ENCODE measurements at places on chromosomes 6 and 20.

GRCh38 chr20:4459081-4459480, 262.6 kb upstream of the PRND start:
- DNase-seq: no peak

GRCh38 chr6:37052027-37052628, 46.7 kb downstream of the FGD2 start:
- DNase-seq: no peak

DNA sequence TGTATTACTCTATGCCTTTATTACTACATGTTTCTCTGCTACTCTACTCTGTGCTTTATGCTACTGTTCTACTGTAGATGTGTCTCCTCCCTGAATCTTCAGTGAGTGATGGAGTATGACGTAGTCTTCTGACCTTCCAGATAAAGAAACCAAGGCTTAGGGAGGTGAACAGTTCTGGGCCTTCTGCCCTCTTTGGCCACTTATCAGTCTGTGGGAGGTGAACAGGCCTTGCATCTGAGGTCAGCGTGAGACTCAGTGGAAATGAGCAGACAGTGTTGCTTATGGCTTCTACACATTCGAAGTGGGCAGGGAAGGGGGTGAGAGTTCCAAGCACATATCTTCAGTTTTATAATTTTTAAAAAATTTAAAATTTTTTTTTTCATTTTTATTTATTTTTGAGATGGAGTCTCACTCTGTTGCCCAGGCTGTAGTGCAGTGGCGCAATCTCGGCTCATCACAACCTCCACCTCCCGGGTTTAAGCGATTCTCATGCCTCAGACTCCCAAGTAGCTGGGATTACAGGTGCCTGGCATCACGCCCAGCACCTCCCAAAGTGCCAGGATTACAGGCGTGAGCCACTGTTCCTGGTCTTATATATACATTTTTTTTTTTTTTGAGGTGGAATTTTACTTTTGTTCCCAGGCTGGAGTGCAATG, 24.2 kb downstream of the MYBL2 start:
- DNase-seq: no peak

- DNase-seq: no peak
These were observed 42.9 kb downstream of the LINC00237 start for GRCh38 chr20:21063276-21063675.

GRCh38 chr6:167776906-167777627, 49.6 kb upstream of the AFDN start:
- DNase-seq: no peak

DNA sequence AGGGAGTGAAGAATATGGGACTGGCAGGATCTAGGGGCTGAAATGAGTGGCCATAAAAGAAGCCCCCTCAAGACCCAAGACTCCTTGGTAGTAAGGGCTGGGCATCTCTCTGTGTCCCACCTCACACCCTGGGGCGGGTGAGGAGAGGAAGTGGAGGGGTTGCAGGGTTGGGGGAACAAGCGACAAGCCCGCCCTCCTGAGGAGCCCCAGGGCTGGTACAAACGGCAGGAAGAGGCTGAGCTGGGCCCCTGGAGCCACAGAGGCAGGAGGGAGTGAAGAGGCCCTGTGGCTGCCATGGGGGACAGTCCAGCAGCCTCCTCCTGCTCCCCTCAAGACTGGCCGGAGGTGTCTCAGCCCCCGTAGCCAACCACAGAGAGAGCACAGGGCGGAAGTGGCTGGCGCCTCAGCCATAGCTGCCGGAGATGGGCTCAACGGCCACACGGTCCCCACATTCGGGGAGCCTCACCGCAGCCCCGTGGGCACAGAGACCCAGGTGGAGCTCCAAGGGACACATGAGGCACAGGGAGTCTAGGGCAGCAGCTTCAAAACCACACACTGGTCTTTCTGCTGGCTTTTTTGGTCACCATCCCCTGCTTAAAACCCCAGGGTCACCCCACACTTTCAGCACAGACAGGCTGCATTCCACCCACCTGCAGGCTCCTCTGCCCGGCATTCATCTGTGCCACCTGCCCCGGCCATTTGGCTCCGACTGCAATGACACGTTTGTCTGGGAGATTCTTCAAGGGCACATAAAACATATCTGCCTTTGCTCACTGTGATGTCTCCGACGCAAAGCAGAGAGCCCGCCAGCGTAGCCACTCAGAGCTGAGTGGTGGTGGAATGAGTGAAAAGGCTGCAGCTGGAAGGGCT, 524 bp downstream of the C20orf203 start:
- peak; percentile 22 for DNase-seq

DNA sequence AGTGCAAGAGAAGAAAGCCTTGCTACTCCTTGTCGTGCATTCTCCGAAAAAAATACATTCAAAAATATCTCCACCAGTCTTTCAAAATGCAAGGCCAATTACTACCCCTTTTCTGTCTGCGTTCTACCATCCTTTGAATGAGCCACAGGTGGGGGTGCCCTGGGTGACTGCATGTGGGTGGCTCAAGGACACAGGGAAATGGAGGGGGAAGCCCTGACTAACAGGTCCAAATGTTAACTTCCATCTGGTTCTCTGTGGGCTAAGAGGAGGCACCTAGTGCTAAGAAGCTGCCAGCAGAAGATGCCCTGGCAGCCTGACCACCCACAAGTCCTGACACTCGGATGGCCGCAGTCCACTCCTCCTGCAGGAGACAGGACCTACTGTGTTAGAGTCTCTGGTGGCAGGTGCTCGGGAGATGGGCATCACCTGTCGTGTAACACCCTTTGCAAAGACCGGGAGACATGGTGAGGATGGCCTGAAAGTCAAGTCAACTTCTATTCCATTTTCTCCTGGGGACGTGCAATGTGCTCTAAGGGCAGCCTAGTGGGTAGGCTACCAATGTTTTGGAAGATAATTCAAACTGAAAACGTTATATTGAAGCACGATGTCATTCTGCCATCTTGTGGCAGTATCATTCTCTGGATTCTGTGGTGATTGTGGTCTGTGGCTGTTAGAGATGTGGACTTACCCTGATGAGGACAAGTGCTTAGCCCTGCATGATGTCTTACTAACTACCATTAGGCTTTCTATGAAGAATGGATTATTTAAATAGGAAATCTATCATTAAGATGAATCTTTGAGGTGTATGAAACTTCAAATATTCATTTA, 27.4 kb upstream of the IGF2R start:
- DNase-seq: no peak

- no peak for DNase-seq
These were observed 334.8 kb upstream of the MANEA start for GRCh38 chr6:95242560-95242959.

DNA sequence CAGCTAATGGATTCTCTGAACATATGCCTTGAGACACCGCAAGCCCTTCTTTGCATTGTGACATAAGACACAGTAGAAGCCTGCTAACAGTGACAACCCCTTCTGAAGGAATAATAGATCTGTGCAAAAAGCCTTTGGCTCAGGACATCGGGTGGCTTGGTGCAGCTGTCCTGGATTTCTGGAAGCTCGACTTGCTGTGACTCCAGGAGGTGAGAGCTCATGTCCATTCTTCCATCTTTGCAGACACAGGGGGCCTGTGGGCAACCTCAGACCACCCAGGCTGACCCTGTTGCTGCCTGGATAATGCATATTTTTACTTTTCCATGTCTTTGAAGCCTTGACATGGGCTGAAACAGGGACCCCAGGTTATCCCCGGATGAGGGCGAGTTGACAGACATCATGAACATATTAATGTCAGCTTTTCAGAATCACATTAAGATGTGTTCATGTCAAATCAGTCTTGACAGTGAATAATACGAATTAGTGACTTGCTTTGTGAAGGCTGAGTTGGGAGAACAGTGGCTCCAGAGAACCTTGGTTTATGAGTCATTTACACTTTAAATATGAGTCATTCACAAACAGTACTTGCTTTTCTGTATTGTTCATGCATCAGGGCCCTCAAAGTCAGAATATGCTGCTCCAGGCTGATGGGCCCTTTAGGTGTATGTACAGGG, 66.8 kb upstream of the IYD start:
- DNase-seq: no peak

GRCh38 chr20:5786930-5787795, 37.0 kb downstream of the SHLD1 start:
- DNase-seq: no peak

DNA sequence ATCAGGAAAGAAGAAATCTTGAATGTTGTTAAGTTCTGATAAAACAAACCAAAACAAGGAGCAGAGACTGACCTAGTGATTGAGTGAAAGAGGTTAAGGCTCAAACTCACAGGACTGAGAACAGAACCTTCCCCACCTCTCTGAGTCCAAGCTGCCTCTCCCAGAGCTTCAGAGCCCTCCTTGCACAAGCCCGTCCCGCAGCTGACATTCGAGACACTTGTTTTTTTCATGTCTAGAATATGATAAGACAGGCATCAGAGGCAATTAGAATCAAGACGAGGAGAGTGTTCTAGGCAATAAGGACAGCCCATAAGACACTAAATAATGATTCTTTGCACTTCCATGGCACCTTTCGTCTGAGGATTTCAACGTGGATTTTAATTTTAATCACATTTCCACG, 140.6 kb downstream of the PXDC1 start:
- no peak for DNase-seq

DNA sequence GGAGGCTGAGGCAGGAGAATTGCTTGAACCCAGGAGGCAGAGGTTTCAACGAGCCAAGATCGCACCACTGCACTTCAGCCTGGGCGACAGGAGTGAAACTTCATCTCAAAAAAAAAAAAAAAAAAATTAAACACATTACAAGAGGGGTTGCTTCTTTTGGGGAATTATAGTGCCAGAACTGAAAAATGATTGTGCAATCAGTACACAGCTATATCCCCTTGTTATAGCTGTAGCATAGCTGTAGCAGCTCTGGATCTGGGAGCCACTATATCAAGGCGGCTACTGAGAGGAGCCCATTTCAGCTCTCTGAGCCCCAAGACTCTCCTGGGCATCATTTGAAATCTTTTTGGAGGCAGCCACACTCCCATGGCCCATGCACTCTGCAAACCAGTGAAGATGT, 334.3 kb downstream of the TFAP2A start:
- DNase-seq: no peak

- DNase-seq: no peak
These were observed 21.6 kb downstream of the STX7 start for GRCh38 chr6:132491303-132491702.

- DNase-seq: no peak
These were observed 54.0 kb upstream of the REV3L start for GRCh38 chr6:111536910-111537527.

GRCh38 chr6:169288591-169288990, 34.9 kb upstream of the THBS2 start:
- no peak for DNase-seq

DNA sequence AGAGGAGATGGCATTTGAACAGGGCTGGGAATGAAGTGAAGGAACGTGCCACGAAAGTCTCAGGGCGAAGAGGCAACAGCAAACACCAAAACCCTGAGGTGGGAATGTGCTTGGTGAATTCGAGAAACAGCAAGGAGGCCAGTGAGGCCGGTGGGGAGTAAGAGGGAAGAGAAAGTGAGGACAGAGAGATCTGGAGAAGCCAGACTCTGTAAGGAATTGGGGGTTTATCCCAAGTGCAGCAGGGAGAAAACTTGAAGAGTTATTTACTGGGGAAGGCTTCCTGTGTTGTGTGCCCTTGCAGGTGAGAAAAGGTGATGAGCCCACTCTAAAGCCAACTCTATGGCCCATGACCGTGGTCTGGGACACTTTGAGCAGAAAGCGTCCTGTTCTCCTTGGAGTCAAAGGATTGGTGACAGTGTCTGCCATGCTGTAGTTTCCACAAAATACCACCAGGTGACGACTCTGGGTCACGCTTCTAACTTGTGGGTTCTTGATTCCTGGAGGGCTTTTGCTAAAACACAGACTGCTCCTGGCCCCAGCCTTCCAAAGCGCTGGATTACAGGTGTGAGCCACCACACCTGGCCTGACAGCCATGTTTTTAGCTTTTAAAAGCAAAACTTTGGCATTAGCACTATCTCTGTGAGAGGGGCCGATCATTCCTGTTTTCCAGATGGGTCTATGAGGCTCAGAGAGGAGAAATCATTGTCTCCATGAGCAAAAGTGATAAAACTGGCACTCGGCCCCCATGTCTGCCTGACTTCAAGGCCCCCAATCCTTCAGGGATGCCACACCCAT, 18.0 kb upstream of the CSNK2A1 start:
- no peak for DNase-seq

GRCh38 chr20:19970256-19970765, 46.9 kb upstream of the NAA20 start:
- no peak for DNase-seq

GRCh38 chr20:23117738-23118137, 31.6 kb upstream of the CD93 start:
- no peak for DNase-seq

DNA sequence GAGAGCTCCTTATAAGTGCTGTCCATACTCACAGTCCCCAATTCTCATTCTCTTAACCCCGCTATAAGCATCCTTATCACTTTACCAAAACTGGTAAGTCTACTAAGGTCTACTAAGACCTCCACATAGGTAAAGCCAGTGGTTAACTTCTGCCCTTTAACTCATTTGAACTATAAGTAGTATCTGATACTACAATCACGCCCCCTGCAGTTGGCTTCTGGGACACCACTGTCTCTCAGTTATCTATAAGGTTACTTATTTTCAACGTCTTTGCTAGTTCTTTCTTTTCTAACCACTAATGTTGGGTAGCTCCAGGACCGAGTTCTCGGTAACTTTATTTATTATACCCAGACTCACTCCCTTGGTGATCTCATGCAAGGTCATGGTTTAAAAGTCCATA, 142.6 kb downstream of the ARHGAP18 start:
- DNase-seq: no peak

DNA sequence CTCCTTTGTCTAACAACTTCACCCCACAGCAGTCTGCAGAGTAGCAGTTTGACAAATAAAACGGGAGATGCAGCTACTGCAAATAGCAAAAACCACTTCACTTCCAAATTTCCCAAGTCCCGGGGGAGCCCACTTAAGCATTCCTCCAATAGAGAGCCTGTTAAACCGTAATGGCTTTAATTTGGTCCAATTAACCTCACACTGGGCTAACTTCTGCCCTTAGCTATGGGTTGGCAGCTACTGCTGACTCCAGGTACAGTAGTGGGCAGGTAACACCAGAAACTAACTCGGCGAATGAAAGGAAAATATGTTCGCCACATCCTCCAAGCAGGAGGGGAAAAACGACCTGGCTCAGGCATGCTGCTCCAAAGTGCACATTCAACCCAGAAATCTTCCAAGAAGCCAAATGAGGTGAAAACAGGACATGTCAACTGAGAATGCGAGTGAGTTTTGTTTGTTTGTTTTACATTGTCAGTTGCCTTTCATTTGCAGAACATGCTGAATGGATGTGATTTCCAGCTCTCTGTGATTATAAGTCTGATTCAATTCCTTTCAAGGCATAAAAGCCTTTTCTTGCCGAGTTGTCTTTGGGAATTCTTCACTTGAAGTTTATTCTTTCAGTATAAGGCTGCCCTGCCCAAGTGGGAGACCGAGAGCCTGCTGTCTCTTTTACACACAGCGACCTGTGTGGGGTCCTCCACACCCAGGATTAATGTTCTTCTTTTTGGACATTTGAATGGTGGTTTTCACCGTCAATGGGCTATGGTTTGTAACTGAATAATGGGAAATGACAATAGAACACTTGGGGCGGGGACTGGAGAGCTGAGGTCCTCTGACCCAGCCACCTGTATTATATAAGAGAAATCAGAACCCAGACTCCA, 117.3 kb upstream of the ARMC2 start:
- DNase-seq: no peak

Measured in stimulated activated CD8-positive, alpha-beta memory T cell treated with anti-CD3 and anti-CD28 coated beads, Interleukin-7, amount 100 ng/mL, for 4 hours (primary cell).